ENCODE measurements at places on chromosomes 1 and 21. TPM values are rescaled to one million over a fixed set of nuclear protein-coding genes. Genes with fewer than 3 reads are reported as not detected.

- DNase-seq: peak; percentile 50
These were observed 323.7 kb downstream of the HHIPL2 start for GRCh38 chr1:222224156-222224555.

DNA sequence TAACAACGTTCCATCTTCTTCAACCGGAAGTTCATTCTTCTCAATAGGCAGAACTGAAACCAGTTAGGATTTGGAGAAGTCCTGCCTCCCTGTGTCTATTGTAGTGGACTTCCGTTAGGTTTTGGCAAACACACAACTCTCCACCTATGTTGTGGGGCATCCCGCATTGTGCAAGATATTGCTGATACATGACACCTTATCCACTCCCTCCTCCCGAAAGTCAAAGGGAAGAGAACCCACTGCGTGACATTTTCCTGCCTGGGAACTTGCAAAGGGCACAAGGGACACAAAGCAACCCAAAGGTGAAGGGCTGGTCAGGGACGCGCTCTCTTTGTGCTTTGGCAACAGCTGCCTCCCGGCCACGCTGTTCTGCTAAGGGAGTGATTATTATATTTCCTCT, 164.8 kb downstream of the TPR start:
- no peak for DNase-seq

GRCh38 chr1:167106119-167106461, 12.2 kb downstream of the STYXL2 start:
- DNase-seq: no peak

DNA sequence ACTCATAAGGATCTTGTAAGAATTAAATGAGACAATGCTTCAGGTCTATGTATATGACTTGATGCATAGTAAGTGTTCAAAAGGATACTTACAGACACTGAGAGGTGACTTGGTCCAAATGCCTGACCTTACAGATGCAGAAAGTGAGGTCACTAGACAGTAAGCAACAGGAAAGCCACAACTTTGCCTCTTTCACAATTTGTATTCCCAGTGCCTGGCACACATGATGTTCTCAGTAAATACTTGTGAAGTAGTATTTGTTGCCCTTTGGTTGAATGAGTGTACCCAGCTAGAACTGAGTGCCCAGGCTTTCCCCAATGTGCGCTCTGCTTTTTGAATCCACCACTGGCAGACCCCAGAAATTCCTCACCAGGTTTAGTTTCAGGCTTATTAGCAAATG, 105.1 kb downstream of the BEND5 start:
- no peak for DNase-seq

DNA sequence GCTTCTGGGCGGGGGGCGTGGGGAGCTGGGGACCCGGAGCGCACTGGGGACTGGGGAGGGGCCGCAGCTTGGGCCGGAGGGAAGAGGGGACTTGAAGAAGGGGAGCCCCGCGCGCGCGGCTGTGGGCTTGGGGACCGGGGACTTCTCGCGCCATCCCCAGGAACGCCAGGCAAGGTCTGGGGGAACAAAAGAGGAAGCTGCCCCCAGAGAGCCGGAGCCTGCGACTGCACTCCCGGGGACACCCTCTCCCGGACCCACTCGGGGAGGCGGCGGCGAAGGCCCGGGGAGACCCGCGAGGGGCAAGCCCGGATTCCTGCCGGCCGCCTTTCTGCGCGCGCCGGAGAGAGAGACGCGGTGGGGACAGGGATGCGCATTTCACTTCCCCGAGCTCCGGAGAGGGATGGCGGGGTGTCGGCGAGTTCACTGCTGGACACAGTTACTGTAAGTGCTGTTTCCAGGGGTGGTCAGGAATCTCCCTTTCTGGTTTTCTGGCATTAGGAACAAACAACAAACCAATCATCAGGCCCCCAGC, 732 bp downstream of the ABCG1 start:
- peak; percentile 79 for DNase-seq

GRCh38 chr1:11700601-11701467, 9.3 kb downstream of the DRAXIN start:
- DNase-seq: peak; percentile 77

Gene MYOG
- total RNA-seq: not detected

- peak; percentile 43 for DNase-seq
These were observed 77.9 kb downstream of the NEK7 start for GRCh38 chr1:198234520-198235251.

GRCh38 chr1:157984469-157984868, 9.0 kb upstream of the KIRREL1 start:
- DNase-seq: no peak

GRCh38 chr1:192133350-192133926, 24.8 kb upstream of the RGS18 start:
- no peak for DNase-seq

GRCh38 chr1:220457957-220458609, 69.9 kb upstream of the MARK1 start:
- no peak for DNase-seq

DNA sequence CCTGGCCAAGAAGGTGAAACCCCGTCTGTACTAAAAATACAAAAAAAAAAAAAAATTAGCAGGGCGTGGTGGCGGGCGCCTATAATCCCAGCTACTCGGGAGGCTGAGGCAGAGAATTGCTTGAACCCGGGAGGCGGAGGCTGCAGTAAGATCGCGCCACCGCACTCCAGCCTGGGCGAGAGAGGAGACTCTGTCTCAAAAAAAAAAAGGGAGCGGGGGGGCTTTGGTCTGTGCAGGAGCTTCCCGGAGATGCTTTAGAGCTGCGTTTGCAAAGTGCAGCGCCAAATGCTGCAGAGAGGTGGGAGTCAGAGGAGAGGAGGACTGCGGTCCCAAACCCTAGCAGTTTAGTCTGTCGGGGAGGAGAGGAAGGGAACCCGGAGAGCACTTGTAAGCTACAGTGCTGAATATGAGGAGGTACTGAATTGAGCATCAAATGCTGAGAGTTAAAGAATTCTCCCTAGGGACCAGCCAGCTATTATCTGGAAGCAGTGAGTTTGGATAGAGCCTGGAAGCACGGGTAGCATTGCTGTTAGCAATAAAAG, 569 bp downstream of the FALEC start:
- DNase-seq: peak; percentile 69

GRCh38 chr1:50218344-50219120, 109.8 kb downstream of the ELAVL4 start:
- no peak for DNase-seq

All from osteoblast (primary cell).